ENCODE measurements at places on chromosomes 1 and 21.

- DNase-seq, result no peak
Observed at GRCh38 chr1:7943251-7943650, 2.6 kb upstream of the TNFRSF9 start.

DNA sequence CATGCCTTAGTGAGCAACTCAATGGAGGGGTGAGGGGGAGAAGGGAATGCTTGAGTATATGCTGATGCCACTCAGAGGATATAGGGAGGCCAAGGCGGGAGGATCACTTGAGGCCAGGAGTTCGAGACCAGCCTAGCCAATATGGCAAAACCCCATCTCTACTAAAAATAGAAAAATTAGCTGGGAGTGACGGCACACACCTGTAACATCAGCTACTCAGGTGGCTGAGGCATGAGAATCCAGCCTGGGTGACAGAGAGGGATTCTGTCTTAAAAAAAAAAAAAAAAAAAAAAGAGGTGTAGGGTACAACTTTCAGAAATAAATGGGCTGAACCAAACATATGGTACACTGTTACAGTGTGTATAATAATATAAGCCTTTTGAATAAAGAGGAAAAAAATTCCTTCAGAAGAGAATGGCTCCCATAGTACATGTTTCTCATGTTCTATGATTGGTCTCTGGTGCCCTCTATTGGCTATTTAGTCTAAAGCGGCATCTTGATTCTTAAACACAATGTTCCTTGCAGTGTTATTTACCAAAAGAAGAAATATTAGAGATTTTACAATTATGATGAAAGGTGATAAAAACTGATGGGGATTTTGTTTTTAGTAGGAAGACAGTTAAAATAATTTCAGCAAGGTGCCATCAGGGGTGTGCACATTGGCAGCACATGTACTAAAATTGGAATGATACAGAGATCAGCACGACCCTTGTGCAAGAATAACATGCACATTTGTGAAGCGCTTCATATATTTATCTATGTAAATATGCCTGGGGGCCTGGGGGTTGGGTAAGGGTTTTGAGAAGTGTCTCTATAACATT lies 109.8 kb downstream of the PATJ start:
- no peak for DNase-seq

DNA sequence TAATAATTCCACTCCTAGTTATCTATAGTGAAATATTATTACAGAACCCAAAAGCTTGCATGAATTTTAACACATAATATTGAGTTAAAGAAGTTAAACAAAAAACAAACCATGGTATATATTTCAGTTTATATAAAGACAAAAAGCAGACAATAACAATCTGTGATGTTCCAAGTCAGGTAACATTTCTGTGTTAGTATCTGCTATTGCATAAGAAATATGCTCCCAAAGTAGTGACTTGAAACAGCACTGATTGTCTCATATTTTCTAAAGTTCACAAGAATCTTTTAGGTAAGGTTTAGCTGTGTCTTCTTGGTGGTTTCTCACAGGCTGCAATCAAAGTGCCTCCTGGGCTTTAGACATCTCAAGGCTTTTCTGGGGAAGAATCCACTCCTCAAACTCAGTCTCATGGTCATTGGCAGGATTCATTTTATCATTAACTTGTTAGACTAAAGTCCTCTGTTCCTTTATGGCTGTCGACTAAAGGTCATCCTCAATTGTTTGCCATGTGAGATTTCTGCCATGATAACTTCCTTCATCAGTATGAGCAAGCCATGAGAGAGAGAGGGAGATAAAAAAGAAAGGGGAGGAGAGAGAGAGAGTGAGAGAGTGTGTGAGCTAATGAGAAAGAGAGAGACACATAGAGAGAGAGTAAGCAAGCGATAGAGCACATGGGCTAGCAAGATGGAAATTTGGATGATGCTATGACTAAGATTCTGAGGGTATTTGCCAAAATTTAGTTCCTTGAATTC lies 19.9 kb downstream of the GBP1 start:
- DNase-seq, result no peak

DNA sequence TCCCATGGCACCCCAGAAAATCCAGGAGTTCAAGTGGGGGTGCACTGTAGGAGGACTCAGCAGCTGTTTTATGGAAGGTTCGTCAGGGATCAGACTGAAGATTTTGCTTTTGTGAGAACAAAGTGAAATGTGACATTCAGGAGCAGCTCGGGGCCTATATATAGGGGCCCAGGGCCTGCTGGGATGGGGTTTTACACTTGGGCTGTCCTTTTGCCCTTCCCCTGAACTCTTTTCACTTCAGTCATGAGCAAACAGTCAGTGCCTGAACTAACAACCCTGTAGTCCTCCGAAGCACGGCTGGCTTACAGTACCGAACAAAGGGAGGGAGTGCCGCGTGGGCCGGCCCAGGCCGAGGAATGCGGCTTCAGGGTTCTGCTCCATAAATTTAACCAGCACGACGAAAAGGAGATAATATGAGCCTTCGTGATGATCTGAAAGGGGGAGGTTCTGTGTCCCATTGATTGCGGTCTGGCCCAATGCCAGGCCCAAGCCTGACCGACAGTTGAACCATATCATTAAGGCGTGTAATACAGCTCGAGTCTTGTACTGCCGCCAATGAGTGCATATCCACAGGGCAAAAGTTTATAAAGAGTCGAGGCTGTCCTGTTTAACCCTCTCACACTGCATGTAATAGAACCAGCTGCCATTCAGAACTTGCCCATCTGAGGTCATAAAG lies 139.9 kb downstream of the DHRS3 start:
- DNase-seq, result no peak

DNA sequence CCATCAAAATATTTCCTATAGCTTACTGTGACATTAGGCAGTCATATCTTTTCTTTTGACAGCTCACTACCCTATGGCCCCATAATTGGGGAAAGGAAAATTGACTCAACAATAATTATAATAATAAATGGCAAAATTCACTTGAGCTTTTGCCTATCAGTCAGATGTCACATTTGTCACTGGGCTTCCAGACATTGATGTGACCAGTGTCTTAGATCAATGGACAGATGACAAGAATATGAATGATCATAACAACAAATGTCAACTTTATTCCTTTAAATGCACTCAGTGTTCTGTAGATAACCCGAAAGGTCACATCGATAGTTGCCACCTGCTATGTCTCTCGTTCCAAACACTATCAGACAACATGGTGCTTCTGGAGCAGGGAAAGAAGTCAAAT lies 266.7 kb downstream of the GPATCH2 start:
- no peak for DNase-seq

Measured in ecto neural progenitor cell (in vitro differentiated cells).